ENCODE measurements at places on chromosomes 5 and 9.
A peak's percentile ranks its signal among the peaks of the same experiment; 100 is the strongest.

GRCh38 chr9:99050292-99050911 is 54.5 kb upstream of the TGFBR1 start:
- no peak for DNase-seq

DNA sequence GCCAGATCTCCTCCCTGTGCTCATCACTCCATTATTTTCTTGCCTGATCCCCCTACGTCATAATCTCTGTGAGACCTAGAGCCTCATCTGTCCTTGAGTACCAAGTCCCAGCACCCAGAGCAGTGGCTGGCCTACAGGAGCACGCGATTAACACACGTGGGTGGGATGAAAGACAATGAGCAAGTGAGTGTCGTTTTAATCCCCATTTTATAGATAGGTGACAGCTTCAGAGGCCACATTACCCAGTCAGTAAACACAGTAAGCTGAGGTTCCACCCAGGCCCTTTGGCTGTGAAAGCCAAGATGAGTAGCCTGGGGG is 17.3 kb downstream of the TRUB2 start:
- no peak for DNase-seq

DNA sequence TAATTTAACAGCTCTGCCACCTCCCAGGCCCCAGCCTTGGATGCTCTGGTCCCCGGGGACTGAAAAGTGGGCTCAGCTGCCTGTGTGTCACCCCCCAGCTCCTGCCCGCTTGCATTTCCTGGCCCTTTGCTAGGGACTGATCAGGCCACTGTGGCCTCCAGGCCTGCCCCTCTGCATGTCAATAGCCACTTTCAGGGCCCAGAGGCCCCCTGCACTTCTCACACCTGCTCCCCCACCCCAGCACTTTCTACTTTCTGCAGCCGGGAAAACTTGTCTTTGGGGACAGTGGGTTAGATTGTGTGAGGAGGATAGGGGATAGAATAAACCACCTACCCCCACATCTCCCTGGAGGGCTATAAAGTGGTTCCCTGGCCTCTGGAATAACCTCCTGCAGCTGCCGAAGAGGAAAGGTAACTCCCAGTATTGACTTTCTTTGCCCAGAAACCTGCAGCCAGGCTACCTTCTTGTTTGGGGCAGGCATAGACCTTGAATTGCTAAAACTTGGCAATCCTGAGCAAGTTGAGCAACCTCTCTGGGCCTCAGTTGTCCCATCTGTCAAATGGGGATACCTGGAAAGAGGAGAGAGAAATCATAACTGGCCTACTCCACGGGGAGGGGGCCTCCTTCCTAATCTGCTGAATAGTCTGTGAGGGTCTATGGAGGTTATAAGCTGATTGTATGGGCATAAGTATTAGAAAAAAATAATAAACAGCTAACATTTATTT is 7.8 kb downstream of the AIF1L start:
- no peak for DNase-seq

GRCh38 chr5:129903466-129904101 is 681 bp upstream of the CHSY3 start:
- DNase-seq = peak; percentile 46

GRCh38 chr5:19917588-19918122 is 70.3 kb downstream of the CDH18 start:
- DNase-seq = no peak

GRCh38 chr5:26868504-26868903 is 169.9 kb downstream of the CDH9 start:
- no peak for DNase-seq

GRCh38 chr5:24347158-24347557 is 297.6 kb downstream of the CDH10 start:
- DNase-seq = no peak

DNA sequence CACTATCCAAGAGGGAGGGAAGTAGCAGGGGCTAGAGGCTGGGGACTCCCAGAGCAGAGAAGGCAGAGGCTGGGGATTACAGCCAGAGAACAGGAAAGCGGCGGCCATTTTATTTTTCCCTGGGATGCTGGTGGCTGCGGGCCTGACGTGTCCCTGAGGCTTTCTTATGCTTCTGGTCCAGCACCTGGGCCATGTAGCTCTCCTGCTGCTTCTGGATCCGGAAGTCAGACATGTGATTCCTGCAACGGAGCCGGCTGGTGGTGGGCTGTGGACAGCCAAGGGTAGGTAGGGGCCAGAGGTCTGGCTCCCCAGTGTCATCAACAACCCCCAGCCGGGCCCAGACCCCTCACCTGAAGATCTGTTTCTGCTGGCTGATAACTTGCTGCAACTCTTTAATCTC is 1.8 kb upstream of the PROB1 start:
- DNase-seq = no peak

DNA sequence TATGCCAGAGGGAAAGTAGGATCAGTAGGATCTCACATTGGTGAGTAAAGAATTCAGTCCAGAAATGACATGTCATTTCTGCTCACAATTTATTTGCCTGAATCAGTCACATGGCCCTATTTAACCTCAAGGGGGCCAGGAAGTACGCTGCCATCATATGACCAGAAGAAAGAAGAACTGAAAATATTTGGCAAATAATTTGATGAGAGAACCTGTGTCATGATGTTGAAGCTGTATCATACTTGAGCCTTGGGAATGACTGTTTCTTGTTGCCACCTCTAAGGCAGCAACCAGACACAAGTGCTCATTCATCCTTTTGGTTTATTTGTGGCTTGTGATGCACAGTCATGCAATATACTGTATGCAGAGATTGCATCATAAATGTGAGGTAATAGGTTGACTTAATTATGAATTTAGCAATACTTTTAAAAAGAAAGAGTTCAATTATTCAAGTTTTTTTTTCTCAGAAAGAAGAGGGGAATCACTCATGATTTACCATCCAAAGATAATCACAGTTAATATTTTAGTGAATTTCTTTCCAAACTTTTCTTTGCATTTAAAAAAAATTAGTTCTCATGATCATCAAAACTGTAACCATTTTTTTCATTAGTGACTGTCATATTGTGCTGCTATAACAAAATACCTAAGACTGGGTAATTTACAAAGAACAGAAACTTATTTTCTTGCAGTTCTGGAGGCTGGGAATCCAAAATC is 8.2 kb upstream of the ZFYVE16 start:
- no peak for DNase-seq

GRCh38 chr5:169440107-169440705 is 139.3 kb upstream of the SLIT3 start:
- no peak for DNase-seq

DNA sequence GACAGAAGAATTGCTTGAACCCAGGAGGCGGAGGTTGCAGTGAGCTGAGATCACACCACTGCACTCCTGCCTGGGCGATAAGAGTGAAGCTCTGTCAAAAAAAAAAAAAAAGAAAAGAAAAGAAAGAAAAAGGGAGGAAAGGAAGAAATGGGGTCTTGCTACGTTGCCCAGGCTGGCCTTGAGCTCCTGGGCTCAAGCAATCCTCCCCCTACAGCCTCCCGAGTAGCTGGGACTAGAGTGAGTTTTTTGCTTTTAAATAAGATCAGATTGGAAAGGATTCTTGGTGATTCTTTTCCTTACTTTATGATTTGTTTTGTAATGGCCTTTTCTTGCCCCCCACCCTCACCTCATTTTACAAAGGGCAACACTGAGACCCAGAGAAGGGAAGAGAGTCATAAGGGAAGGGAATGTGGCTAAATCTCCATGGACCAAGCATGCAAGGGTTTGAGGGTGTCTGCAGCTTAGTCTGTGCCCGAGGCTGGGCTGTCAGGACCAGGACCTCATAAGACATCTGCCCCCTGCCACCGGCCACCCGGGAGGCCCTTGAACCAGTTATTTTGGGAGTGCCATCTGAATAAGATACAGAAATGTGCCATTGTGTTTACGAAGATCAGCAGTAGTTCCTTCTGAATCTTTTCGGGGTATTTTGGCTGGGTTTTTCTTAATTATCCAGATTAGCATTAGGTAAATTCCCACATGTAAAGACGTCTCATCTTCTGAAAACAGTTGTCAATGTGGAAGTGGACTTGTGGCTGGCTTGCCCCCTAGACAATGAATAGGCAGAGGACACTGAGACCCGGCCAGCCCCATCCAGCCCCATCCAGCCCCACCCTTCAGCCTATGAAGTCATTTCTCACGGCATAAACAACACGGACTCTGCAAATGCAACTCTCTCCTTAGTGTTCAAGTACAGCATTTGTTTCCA is 44.5 kb upstream of the GRHPR start:
- no peak for DNase-seq

DNA sequence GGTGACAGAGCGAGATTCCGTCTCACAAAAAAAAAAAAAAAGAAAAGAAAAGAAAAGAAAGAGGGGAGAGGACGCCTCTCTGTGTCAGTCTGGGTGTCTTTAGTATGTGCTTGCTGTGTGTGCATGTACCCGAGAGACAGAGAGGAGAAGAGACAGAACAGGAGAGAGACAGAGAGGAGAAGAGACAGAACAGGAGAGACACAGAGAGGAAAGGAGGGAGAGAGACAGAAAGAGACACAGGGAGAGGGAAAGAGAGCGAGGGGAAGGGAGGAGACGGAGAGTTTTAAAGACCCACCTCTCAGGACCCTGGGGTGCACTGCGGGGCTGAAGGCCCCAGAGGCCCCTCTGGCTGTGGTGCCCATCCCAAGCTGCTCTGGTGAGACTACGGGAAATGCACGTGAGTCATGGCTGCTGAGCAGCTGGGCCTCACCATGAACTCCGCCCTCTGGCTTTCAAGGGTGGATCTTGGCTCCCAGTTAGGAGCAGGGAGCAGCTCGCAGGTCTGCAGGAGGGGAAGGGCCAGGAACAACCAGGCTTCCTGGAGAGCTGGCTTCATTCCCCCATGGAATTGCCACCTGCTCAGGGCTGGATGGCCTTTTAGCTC is 7.9 kb downstream of the SLC6A3 start:
- no peak for DNase-seq

- no peak for DNase-seq
Observed at GRCh38 chr9:126125177-126125576, 201.5 kb upstream of the MVB12B start.

- no peak for DNase-seq
Observed at GRCh38 chr5:169298193-169298592, 2.7 kb downstream of the SLIT3 start.

DNA sequence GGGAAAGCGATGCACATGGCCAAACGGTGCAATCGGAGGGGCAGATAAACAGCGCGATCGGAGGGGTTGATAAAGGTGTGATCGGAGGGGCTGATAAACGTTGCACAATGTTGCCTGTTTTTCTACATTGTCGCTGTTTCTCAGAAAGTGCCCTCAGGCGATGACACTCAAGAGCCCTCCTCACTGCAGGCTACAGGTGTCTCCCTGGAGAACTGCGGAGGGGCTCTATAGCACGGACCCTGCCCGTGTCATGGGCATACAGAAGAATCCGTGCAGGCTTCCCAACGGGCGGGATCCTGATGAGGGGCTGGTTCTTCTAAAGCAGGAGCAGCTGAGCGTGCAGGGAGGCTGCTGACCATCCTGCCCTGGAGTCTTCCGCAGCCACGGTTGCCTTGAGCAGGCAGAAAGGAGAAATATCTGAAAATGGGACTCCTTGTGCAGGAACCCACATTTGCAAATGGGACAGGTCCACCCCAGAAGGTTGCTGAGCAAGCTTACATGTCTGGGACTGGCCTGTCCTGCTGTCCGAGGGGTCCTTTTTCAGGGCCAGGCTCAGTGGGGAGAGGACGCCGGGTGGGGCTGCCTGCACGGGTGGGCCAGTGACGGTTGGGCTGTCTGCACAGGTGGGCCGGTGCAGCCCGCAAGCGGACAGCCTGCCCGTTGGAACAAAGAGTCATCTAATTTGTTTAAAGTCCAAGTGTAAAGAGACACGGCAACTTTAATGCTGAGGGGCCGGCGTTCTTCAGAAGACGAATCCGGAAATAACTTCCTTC is 25.1 kb upstream of the LPCAT1 start:
- peak; percentile 48 for DNase-seq

DNA sequence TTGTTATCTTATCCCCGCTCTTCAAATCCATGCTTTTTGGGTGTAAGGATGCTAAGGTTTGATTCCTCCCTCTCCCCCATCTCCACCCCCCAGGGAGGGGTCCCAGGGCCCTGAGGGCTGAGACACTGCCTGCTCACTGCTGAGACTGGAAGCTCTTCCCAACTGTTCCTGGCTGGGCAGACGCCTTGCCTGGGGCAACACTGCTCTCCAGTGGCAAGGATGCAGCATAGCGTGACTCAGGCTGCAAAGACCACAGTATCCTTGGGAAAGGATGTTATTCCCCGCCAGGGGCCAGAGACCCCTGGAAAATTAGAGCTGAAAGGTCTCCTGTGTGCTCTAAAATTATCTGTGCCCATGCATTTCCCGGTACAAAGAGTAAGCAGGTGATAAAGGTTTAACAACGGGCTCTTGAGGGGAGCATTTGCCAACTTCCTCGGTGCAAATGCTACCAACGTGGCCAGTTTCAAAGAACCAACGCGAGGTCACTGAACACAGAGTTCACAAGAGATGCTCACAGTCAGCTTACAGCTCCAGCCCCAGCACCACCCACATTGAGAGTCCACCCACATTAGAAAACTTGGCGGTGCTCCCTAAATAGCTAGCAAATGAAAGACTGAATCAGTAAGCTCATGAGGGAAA is 271.9 kb downstream of the NSG2 start:
- peak; percentile 69 for DNase-seq

DNA sequence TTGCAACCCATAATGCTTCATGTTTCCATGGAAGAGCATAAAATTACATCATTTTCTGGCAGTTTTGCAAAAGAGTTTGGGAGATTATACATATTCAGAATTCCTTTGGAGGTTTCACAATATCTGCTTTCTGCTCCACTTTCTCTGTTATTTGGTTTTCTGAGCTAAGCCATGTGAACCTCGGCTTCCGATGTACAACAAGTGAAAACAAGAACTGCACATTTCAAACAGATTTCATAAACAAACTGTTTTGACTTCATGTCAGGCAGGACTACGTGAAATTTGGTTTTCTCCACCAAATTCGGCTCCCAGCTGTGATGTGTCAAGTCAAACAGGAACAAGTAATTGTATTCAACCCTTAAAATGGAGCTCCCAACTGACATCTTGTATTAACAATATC is 609.8 kb downstream of the IRX1 start:
- peak; percentile 21 for DNase-seq

GRCh38 chr5:2253040-2253975 is 370.6 kb upstream of the IRX4 start:
- DNase-seq = peak; percentile 43

- no peak for DNase-seq
Observed at GRCh38 chr9:99732715-99733114, 89.0 kb upstream of the NR4A3 start.

DNA sequence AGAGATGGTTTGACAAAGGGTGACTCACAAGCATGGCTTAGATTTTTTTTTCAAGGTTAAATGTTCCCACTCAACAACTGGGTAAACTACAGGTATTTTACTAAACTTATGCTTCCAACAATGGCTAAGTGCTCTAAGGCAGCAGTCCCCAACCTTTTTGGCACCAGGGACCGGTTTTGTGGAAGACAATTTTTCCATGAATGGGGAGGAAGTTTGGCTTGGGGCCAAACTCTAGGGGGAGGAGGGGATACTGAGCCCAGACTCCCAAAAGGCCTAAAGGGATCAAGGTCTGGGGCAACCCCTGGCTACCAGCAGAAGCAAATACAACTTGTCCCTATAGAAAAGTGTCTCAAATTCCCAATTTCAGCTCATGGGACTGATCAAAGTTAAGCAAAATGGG is 32.0 kb upstream of the HSD17B3 start:
- DNase-seq = no peak

Data from kidney (tissue), 22 donors.